ENCODE measurements at places on chromosomes 1 and 21.

DNA sequence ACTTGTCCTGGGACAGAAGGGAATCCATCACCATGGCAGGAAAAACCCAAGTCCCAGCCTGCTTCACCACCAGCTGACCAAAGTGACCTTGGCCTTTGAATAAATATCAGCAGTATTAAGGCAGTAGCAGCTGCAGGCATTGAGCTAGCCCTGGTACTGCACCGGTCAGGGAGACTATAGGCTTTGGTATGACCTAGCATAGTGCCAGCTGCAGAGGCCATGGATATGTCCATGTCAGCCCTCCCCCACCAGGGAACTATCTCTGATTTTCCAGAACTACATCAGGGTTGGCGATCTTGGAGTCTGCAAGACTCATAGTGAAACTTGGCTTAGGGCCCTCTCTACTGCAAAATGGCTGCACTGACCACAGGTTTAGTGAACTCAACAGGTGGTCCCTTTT, 49.2 kb upstream of the FAM20B start:
- no peak for DNase-seq

DNA sequence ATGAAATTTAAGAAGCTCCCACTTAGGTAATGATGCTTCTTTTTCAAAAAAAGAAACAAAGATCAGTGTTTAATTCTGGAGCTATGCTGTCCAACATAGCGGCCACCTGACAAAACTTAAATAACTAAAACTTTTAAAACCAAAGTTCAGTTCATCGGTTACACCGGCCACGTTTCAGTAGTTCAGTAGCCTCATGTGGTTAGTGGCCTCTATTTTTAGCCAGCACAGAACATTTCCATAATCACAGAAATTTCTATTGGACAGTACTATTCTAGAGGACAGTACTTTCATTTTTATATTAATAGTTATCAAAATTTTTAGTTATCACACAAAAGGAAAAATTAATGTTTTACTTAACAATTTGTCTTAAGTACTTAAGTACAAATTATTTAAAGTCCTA, 141.0 kb downstream of the USP25 start:
- no peak for DNase-seq

DNA sequence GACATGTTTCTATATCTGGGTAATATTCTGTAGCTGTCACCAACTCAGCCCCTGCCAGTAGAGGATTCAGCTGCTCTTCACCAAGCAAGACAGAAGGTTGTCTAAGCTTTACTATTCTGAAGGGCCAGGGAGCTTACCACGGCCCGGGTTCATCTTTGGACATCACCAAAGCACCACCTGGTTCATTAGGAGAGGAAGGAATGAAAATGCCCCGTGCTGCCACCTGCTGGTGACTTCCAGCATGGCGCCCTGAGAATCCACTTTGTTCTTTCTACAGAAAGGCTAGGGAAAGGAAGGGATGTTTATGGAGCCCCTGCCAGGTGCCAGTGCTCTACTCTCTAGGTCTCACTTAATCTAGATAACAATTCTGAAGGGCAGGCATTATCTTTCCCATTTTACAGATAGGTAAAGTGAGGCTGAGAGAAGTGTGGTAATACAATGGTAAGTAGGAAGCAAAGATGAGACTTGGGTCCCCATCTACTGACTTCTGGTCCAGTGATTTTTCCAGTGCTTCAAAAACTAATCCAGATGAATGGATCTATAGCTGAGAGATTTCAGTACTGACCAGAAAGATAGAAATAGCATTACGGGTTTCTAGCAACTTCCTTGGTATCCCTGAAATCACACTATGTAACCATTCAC, 79.5 kb downstream of the BEND5 start:
- peak; percentile 42 for DNase-seq

DNA sequence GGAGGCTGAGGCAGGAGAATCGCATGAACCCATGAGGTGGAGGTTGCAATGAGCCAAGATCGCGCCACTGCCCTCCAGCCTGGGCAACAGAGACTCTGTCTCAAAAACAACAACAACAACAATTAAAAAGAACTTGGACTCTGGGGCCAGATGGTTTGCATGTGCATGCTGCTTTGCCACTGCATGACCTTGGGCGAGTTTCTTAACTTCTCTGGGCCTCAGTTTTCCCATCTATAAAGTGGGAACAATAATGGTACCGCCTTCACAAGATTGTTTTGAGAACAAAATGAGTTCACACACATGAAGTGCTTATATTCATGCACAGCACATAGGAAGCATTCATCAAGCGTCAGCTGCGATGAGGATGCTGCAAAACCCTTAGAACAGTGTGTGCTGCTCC, 74.6 kb downstream of the MAN1C1 start:
- DNase-seq = no peak

GRCh38 chr1:212669102-212669501, 30.5 kb downstream of the BATF3 start:
- peak; percentile 8 for DNase-seq

Measured in NCI-H1105 treated with DMSO at 0.1 percent for 48 hours (cell line).